HS-27A (cell line): ENCODE measurements at places on chromosomes 7 and 10.

DNA sequence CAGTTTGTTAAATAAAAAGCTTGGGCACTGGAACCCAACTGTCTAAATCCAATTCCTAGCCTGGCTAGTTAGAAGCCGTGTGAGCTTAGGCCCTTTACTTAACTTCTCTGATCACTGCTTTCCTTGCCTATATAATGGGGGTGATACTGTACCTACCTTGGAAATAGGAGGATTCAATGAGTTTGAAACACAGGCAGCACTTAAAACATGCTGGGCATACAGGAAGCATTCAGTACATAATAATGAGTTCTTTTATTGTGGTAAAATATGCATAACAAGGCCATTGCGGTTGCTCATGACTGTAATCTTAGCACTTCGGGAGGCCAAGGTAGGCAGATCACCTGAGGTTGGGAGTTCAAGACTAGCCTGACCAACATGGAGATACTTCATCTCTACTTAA is 47.4 kb upstream of the SEPHS1 start:
- no peak for DNase-seq

DNA sequence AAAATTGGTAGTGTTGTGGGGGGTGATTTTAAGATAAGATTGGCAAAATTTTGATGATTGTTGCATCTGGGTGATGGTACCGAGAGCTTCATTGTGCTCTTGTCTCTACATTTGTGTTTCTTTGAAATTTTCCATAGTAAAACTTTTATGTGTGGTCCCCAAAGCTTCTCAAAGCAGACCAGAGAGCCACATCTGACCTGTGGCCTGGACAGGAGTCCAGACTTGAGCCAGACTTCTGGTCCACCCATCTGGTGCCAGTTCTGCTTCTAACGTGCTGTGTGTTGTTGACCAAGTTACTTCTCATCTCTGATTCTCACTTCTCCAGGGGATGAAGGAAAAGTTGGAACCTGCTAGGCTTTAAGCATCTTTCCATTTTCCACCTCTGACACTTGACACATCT is 120.1 kb downstream of the C10orf105 start:
- DNase-seq = no peak

DNA sequence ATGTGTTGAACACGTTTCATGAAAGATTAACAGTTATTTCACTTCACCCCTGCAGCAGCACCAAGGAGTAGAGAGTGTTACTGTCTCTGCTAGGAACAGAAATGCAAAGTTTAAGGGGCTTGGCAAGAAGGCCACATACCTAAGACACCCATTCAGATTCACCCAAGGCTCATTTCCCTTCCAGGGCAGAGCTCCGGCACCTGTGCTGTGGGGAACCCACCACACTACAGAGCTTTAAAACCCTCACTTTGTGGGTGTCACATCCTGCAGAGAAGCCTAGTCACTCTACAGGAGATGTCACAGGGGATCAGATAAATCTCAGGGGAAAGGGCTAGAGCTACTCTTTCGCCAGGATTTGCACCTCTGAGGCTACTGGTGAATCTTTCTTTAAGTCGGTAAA is 176.1 kb upstream of the KLF6 start:
- no peak for DNase-seq

DNA sequence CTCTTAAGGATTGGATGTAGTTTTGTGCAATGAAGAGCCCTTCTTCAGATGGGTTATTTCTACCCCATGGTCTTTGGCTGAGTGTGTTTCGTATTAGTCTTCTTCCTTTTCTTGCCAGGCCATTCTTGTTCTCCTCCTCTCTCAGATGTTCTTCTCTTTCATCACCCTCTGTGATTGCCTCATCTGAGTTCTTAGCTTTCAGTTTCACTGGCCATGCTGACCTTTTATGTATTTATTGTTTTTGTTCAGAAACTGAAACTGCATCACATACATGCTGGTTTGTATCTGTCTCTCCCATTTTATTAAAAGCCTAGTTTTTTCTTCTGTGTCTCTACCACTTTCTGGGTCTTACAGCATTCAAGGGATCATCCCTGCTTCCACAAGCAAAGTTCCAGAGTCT is 21.7 kb upstream of the PCGF5 start:
- no peak for DNase-seq

GRCh38 chr10:21432266-21432665 is 93.2 kb downstream of the SKIDA1 start:
- DNase-seq = no peak

DNA sequence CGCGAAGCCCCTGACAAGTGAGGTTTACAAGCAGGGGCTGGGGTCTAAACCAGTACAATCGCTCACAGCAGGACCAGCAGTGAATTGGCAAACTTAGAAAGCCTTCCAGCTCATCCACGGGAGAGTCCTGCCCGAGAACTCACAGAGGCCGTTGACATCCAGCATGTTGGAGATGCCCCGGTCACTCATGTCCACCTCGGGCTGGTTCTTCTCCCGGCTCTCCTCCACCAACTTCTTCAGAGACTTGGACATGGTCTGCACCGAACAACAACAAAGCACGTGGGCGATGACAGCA is 447 bp downstream of the RSU1 start:
- no peak for DNase-seq

DNA sequence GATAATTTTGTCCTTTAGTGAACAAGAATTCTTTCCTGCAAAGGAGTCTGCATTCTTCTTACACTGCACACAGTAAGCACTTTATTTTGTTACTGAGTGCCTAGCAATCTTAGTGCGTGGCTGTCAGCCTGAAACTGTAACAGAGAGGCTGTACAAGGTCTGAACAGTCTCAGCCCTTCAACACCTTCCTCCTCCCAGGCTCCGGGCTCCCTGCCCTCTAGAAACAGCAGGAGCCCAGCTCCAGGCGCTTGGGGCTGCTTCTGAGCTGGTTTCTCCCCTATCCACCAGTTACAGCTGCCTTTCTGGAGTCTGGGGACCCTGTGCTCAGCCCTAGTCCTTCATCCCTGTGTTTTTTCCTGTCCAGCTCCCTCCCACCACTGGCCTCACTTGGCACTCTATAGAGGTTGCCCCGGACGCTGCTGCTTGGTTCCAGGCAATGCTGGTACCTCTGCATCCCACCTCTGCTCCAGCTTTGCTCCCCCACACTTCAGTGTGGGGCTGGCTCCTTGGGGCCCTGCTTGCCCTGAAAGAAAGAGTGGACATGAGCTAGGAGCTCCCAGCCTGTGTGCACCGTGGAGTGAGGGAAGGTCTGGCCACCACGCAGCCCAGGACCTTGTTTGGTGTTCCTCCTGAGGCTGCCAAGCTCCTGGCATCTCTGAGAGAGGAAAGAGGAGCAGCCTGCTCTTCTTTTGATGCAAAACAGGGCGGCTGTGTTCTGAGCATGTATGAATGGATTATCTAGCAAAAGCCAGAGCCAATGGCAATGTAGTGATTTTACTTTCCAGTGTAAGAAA is 251.2 kb upstream of the GRB10 start:
- DNase-seq = no peak

- no peak for DNase-seq
These were observed 14.4 kb downstream of the NUDT1 start for GRCh38 chr7:2256306-2257045.

GRCh38 chr7:92648067-92648466 is 57.9 kb upstream of the FAM133B start:
- DNase-seq = no peak

DNA sequence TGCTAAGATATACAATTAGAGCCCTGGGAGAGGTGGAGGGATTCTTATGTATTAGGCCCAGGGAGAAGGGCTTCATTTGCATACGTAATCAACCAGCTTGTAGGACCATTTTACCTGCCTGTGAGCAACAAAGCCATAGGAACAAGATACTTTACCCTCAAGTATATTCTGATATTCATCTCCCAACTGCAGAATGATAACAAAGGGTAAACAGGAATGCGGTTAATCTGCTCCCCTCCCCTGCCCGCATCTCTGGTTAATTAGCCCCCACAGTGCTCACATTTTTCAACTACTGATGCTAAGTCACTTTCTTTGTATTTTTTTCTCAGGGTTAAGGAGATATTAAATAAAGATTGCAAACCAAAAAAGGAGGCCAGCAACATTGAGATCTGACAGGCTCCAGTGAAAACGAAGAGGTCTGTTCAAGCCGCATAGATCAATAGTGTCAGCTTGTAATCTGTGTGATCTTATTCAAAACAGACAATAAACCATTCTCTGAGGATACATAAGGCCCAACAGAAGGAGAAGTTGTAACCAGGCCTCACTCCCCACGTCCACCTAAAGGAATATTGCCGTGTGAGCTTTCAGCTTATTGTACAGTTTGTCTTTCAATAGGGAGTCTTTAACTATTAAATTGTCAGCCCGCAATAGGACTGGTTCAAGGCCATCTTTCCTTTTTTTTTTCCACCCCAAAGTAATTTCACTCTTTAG is 203.4 kb downstream of the RAPGEF5 start:
- DNase-seq = no peak

DNA sequence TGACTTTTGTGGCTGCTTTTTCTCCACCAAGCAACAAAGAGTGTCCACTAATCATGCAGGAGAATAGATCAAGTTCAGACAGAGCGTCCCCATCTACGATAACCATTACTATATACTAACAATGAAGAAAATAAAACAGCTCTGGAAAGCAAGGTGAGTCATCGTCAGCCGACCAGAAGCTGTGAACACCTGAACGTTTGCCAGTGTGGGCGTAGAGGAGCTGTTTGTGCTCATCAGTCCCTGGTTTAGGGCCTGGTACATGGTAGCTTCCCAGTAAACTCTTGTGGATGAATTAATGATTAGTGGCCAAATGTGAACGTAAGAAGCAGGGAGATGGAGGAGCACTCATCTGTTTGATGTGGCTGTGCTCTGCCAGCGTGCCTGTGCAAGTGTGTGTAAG is 180.7 kb downstream of the EVX1 start:
- no peak for DNase-seq

DNA sequence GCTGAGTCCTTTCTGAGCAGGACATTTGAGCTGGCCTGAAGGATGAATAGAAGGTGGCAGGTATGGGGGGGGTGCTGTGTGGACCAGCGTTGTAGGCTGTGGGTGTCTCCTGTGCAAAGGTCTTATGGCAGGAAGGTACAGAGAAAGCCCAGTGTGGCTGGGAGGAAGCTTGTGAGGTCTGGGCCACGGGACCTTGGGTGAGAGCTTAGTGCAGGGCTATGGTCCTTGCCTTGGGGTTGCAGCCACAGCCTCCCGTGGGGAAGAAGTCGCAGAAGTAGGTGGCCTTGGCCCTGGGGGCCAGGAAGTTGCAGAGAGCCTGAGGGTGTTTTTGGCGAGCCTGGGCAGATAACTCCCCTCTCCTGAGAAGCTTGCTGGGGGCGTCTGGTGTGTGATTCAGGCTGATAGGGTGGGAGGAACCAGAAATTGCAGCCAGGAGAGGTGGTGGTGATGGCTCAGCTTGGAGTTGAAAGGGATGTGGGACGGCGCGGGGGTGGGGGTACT is 172.0 kb upstream of the TNRC18 start:
- peak; percentile 26 for DNase-seq
